ENCODE measurements at places on chromosomes 7 and 10.
A peak's percentile ranks its signal among the peaks of the same experiment; 100 is the strongest.

DNA sequence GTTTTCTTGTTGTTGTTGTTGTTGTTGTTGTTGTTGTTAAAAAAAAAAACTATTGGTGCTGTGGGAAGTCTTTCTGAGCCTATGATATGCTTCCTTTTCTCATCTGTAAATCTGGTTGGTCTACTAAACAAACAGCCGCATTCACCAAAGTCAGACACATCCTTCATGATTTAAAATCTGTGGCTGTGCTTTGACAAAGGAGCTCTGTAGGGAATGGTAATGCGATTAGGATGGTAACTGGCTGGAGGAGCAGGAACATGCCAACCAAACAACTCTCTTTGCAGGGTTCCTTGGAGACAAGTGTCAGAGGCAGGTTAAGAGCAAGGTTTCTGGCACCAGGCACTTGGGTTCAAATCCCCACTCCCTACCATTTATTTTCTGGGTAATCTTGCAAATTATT, 14.9 kb upstream of the SP4 start:
- DNase-seq: no peak

DNA sequence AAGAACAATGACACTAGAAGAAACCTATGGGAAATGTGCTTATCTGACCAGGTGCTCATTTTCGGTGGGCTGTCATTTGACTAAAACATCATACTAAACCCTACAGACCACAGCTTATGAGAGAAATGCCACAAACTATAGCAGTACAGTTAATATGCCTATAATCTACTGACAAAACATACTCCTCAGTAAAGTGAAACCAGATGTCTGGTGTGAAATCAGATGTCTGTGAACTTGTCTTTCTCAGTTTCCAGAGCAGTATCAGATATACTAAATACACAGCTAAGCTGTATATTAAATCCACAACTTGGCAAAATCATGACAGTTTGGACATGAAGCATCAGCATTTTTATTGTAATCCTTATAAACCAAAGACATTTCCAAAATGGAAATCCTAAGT, 3.3 kb downstream of the IMMP2L start:
- DNase-seq: no peak

- no peak for DNase-seq
These were observed 613.1 kb downstream of the KCNMA1 start for GRCh38 chr10:77024461-77024860.

DNA sequence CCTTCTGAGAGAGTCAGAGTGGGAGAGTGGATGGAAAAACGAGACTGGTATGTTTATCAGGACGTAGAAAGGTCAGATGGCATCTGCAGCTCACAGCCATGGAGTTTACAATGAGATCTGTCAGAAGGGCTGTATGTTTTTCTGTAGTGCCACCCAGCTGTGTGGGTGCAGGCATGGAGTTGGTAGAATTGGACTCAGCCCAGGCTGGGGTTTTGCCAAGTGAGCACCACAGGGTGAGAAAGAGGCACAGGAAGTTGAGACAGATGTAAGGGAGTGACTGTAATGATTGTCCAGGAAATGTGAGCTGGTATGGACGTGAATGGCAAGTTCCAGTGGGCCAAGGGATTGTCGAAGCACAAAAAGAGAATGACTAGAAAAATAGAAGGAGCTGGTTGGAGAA, 9.1 kb upstream of the ZYX start:
- peak; percentile 46 for DNase-seq

GRCh38 chr10:110214371-110214826, 7.0 kb downstream of the MXI1 start:
- DNase-seq: no peak

DNA sequence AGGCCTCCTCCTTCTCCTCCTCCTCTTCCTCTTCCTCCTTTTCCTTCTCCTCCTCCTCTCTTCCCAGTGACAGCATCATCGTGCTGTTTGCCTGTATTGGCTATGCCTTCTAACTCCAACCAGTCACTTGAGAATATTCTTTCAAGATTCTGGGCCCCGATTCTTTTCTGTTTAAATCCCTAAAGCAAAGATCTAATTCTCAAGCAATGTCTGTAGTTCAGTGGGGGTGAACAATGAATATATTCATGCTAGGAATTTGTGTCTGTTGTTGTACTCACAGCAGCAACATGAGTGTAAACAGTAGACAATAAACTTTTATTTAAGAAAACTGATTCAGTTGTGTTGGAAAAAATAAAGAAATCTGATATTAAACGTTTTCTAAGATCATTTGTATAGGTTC, 30.7 kb downstream of the NUDT5 start:
- DNase-seq: no peak

DNA sequence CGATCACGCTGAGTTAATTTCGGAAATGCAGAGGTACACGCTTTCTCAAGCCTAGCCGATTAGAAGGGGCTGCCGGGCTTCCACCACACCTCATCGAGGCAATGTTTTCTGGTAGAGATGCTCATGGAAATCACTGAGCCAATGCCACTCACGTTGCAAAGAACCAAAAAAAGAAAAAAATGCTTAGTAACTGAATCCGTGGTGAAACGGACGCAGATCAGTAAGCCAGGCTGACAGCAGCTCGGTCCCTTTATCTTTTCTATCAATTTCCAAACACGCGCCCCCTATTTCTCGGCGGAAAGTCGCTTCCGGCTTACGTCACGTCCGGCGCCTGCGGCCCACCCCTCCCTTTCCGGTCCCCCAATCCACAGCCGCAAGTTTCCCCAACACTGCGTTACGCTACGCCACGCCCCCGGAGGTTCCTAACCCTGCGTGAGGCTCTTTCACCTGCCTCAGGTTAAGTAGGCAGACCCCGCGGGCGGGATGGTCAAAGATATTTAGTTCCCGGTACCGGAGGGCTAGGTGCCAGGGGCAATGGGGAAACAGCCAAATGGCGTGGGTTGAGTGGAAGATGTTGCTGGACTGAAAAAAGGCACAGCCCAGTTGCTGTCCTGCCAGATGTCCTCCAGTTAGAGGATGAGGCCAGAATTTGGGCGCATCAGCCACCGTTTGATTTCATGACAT, at the start of gene NSUN6:
TSS of gene NSUN6 (minus strand) at position 264 of the 684 bp plus-strand sequence. CDS start 384 bp downstream, outside the sequence.
- DNase-seq: peak; percentile 83

DNA sequence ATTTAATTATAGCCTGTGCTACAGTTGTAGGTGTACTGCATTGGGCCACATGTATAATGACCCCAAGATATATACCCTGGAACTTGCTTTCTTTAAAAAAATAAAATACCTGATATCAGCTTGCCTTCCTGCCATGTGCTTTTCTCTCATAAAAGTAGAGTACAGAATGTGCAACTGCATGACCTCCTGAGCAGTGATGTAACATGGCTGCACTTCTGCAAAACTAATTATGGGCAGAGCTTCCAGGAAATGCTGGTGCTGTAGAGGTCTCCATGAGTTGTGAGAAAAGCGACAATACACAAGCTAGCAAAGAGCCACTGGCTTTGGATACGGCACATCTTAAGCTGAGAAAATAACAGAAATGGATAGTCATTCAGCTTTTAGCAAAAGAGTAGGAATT, 6.5 kb upstream of the ERLIN1 start:
- peak; percentile 12 for DNase-seq

DNA sequence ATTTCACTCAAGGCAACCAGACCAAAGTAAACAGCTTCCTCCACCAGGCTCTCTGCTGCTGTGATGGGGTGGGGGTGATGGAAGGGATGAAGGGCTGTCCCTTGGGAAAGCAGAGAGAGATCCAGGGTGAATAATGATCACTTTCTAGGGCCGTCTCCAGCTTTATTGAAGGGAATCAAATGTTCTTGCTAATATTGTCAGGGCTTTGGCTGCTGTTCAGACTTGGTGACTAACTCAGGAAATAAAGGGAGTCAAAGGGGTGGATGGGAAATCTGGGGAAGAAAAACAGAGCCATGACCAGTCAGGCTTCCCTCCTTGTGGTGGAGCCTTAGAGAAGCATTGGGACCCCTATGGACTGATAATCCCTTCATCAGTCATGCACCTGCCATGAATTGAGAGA, 196.2 kb upstream of the AGK start:
- no peak for DNase-seq

DNA sequence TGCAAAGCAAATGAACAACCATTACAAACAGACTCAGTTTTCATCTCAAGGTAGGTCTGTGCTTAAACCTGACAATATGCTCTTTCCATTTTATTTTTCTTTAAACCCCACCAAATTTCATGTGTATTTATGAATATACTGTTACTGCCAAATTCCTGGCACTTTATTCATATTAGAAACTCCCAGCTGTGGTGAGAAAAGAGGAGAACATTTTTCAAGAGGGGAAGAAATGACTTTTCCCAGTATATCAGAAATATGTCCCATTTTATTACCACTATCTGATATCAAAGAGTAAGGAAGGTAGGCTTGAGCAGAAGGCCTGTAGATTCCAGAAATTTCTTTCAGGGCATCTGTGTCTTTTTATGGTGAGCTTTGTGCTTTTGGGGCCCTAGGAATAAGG, 189.6 kb downstream of the ADAM12 start:
- no peak for DNase-seq
